ENCODE measurements at places on chromosomes 7 and 10. TPM values are rescaled to one million over a fixed set of nuclear protein-coding genes. Genes with fewer than 3 reads are reported as not detected.

- DNase-seq = no peak
Observed at GRCh38 chr7:121079425-121080169, 91.1 kb downstream of the CPED1 start.

GRCh38 chr10:102776779-102777456, 33.2 kb downstream of the WBP1L start:
- DNase-seq = peak; percentile 73

- no peak for DNase-seq
Observed at GRCh38 chr7:127888825-127889224, 142.4 kb downstream of the LRRC4 start.

- no peak for DNase-seq
Observed at GRCh38 chr7:77368974-77369373, 47.2 kb downstream of the GSAP start.

DNA sequence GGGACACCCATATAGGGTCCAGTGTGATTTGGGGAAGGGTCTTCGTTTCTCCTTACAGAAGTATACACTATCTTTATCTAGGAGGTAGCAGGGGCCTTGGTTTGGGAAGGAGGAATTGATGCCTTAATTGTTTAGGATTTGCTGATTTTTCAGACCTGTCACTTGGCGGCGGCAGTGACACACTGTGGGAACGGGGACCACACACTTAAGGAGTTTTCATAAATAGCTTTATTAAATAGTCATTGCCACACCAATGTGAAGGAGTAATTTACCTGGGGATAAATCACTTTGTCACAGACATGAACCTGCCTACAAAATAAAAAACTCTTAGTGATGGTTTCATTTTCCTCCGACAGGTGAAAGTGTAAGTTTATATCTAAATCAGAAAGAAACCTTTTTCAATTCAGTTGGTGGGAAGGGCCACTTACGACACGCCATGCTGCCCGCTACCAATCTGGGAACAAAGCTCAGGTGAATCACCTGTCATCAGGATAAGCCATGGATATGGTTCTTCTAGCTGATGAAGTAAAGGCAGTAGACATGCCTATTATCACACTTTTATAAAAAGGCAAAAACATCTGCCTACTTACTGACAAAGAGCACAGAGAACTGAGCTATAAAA, 12.3 kb upstream of the ENO4 start:
- peak; percentile 60 for DNase-seq

DNA sequence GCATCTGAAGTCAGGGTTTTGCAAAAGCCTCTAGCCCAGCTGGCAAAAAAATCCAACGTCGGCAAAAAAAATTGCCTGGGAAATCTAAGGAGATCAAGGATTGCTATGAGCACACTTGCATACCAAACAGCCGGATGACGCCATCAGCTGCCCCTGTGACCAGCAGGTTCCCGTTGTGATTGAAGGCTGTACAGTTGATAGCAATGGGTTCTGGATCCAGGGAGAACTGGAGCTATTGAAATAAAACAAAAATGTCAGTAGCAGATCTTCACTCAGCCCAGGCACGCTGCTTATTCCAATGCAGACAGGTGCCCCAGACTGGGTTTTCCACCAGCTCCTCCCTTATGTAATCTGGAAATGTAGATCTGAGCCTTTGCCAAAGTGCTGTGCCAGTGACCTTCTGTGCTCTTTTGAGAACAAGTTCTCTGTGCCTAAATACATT, 18.7 kb upstream of the CYREN start:
- DNase-seq = peak; percentile 14

DNA sequence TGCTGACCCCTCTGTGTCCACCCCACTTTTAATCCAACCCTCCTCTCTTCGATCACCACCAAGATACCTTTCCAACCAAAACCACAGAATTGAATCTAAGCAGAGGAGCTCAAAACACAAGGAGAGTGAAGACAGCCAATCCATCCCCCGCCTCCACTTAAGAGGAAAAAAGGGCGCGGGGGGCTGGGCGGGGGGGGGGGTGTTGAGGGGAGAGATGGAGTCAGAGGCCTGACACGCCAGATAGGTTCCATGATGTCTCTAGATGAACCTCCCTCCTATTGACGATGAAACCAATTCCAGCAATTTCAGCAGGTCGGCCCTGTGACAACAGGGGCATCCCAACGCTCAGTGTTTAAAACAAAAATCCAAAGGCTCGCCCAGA, 1.3 kb downstream of the SORBS1 start:
- peak; percentile 47 for DNase-seq

- peak; percentile 84 for DNase-seq
Observed at GRCh38 chr7:92698237-92698841, 108.1 kb upstream of the FAM133B start.

DNA sequence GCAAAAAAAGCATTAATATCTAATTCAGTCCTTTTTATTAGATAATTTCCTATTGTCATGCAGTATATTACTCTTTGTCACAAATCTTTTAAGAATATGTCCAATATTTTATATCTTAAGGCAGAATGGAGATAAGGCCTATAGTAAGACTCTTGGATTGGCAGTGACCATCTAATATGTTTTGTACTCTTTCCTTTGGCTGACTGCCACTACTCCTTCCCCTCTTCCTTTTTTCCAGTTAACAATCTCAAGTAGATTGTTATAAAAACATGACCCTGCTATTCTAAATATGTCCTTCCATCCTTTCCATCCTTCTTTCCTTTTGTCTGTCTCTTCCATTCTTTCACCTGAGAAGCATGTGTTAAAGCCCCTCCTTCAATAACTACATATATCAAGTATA, 92.8 kb upstream of the TMEM168 start:
- no peak for DNase-seq

DNA sequence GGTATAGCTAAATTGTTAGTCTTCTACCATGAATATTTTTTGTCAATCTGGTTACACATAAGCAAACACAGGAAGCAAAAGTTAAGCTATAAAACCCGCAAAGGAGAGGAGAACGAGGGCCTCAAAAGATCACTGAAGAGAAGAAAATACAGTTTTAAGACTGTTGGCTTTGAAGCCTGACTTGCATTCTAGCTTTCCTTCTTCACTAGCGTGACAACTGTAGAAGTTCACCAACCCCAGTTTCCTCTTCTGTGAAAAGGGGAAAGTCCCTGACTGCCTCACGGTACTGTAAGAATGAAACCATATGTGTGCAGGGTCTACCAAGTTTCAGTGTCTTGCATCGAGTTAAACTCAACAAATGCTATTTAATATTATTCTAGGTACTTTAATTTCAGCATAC, 7.5 kb upstream of the LRRN3 start:
- DNase-seq = no peak

DNA sequence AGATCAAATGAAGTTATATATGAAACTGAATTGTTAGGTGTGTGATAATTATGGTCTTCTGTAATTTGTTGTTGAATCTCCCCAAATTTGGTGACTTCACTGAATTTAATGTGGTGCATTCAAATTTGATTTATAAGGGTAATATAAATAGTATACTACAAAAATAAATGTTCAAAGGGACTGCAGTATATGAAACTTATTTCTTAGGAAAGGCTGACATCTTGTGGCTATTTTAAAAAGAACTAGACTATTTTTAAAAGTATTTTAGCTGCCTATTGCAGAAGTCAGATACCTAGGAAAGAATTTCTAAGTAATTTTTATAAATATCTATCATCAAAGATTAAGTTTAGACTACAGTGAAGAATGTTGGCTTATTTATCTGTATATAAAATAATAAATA, 36.6 kb downstream of the ATRNL1 start:
- DNase-seq = peak; percentile 75

DNA sequence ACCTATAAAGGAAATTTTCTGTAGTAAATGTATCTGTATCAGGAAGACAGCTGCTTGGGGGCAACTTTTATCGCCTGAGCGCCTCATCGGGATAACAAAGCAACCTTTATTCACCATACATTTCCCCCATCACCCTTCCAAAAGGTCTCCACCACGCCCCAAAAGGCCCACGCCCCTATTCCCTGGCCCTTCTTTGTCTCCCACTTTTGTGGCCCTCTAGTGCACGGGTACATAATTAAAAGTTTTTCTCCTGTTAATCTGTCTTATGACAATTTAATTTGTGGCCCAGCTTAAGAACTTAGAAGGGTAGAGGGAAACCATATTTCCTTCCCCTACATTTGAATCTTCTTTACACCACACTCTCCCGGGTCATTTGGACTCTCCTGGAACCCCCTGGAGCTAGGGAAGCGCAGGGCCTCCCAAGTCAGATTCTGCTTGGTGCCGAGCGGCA, 625 bp downstream of the RP9 start:
- no peak for DNase-seq

- no peak for DNase-seq
Observed at GRCh38 chr10:5467207-5467535, 32.2 kb downstream of the CALML5 start.

DNA sequence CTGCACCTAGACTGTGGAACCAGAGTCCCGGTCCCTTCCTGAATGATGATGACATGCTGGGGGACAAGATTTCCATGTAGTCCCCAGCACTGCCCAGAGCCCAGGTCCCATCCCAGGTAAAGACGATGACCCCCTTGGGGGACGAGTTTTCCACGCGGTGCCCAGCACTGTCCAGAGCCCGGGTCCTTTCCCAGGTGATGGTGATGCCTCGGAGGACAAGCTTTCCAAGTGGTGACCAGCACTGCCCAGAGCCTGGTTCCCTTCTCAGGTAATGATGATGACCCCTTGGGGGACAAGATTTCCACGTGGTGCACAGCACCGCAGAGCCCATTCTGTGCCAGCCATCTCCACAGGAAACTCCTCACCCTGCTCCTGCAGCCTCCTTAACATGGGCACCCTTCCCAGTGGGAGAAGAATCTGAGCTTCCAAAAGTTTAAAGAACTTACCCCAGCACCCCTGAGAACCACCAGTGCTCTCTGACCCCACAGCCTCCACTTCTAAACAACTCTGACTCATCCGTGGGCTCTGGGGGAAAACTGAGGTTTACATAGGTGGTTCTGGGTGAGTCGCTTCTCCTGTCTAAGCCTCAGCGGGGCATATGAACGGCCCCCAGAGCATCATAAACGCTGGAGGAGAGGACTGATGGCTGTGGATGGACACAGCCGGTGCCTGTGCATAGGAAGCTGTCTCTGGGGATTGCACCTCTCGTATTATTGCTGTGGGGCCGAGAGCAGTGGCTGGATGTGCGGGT, 233.2 kb downstream of the TCERG1L start:
- DNase-seq = no peak

The CD36 gene
- 0.75 TPM for polyA plus RNA-seq

The LOXL4 gene
- 0.25 TPM for polyA plus RNA-seq

The MIOS gene
- 6.0 TPM for polyA plus RNA-seq

The UPP1 gene
- polyA plus RNA-seq = 7.8 TPM

The NRG3 gene
- 3.0 TPM for polyA plus RNA-seq

The LDB3 gene
- polyA plus RNA-seq = 14.4 TPM

The TYSND1 gene
- 6.2 TPM for polyA plus RNA-seq

The CLDN3 gene
- 116 TPM for polyA plus RNA-seq

Measured in brain (organoid and tissue), 16 donors.